ENCODE measurements at places on chromosomes 2 and 18.
A peak's percentile ranks its signal among the peaks of the same experiment; 100 is the strongest.

GRCh38 chr2:44715671-44716081, 225.8 kb upstream of the SIX3 start:
- peak; percentile 1 for DNase-seq

DNA sequence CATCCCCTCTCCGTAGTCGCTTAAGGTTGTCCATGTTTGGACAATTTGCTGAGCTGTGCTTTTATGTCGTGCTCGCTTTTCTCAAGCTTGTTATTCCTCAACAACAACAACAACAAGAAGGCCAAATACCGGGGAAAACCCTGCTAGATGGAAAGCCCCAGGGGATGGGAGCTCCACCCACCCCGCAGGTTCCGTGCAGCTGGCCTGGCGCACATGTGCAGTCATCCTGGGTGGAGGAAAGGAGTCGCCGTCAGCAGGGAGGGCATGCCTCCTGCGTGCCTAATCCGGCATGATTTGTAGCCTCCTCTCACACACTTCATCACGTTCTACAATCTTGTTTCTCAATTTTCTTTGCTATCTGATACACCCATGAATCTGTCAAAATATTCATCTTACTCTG, 87.4 kb upstream of the SALL3 start:
- DNase-seq = no peak

GRCh38 chr2:28034696-28035095, 144.2 kb downstream of the BABAM2 start:
- no peak for DNase-seq

- DNase-seq = peak; percentile 87
Measured at GRCh38 chr2:237859533-237860272, at the start of gene RAMP1. TSS of gene RAMP1 (plus strand) at chr2:237859623. CDS start at chr2:237859676, 53 bp downstream.

GRCh38 chr2:86011449-86011941, 94.2 kb downstream of the POLR1A start:
- DNase-seq = no peak

Measured in NCI-H526 (cell line).